ENCODE measurements at places on chromosomes 3 and 15.

DNA sequence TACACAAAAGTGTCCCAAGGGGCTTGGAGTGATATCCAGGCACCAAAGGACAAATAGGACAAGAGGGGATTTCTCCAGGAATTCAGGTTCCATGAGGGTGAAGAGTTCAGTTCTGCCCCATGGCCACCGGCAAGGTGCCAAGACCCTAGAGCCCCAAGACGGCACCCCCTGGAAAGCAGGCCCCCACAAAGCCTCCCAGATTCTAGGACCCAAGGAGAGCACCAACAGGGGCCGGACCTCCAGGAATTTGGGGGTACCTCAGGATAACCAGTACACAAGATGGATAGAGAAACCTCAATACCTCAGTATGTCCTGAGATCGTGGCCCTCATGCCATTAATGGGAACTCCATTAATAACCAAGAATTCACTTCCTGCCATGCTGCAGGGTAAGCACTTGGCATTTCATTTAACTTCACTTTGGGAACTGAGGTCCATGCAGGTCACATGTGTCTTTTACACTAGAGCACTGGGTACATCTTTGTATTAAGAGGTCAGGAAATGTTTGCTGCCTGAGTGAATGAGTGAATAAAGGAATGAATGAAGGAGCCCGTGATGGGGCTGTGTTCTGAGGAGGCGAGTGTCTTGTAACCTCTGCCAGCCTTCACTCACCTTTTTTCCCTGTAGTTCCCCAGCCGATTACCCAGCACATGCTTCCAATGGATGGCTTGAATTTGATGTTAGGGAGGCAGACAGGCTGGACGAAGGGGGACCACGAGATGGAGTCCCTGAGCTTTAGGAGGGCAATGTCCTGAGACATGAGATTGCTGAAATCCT is 15.5 kb upstream of the PRSS50 start:
- no peak for DNase-seq

DNA sequence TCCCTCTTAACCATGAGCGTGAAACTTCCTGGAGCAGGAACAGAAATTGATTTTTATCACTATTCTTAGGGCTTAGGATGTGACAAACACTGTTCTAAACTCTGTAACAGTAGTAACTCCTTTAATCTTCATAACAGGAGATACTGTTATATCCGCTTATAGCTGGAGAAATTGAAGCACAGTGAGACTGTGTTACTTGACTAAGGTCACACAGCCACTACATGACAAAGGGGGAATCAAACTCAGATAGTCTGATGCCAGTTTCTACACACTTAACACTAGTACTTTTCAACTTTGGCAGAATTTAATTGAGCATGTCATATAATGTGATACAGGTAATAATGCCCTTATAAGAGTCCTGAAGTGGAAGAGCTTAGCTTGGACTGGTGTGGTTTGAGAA is 800 bp upstream of the TARS3 start:
- no peak for DNase-seq

GRCh38 chr3:49841126-49841696 is 15.2 kb downstream of the TRAIP start:
- no peak for DNase-seq

GRCh38 chr15:89824607-89824867 is 9.9 kb upstream of the ANPEP start:
- no peak for DNase-seq
